ENCODE measurements at places on chromosomes 7 and 10.

DNA sequence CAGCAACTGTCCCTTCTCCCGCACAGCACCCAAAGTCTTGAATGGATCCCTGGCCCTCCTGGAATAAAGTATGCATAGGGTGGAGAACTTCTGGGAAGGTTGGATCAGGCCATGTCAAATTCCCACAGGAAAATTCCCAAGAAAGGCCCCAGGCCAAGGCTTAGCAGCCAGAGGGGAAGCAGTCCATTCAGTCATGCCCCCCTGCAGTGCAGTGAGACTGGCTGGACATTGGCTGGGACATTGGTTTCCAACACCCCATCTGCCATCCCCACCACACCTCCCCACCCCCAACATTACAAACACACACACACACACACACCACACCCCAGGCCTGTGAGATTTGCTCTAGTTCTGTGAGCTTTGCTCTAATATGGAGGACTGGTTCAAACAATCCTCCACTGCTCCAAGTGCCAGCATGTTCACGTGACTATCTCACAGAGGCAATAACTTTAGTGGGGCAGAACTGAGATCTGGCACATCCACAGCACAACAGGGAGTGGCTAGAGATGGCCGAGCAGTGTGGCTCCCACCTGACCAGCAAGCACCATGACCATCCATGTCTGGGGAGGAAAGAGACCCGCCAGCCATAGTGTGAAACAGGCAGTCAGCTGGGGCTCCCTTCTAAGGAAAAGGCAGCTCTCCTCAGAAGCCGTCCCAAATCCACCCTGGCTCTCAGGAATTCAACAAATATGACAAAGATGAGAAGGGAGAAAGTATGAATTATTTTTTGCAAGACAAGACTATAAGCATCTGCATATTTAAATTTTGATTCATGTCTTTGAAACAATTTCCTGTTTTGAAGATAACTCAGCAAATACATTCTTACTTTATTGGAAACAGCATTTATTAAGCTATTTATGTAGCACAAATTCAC is 6.7 kb upstream of the FAM170B start:
- H3K4me3 ChIP-seq: no peak overlapping the region
- no peaks in the 10 kb centered on the region for H3K27me3 ChIP-seq
- H3K27ac ChIP-seq: peak overlapping the region; percentile 70
- H3K4me1 ChIP-seq: no peaks in the 10 kb centered on the region
- DNase-seq: no peak
- no peaks in the 10 kb centered on the region for H3K36me3 ChIP-seq

GRCh38 chr10:97724341-97724941 is 10.9 kb downstream of the MARVELD1 start:
- H3K4me3 ChIP-seq: no peak overlapping the region
- DNase-seq: no peak
- no peak overlapping the region for H3K27ac ChIP-seq
- H3K27me3 ChIP-seq: no peaks in the 10 kb centered on the region

DNA sequence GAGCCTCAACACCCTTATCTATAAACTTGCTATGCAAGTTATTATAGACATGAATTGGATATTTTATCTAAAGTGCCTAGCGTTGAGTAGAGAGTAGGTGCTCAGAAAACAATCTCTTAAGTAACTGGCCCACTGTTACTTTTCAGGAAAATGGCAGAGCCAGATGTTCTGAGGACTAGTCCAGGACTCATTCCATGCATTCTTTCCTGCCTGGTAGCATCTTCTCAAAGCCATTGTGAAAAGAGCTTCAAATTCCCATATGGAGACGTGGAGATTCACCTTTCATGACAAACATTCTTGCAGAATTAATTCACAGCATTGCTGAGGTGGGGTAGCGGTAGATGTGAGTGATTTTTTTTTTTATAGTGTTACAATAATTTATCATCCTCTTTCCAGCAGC is 35.9 kb upstream of the ITPRID1 start:
- H3K27me3 ChIP-seq: no peaks in the 10 kb centered on the region
- no peak overlapping the region for H3K27ac ChIP-seq
- H3K36me3 ChIP-seq: no peaks in the 10 kb centered on the region
- DNase-seq: no peak
- no peak overlapping the region for H3K4me3 ChIP-seq

- no peaks in the 10 kb centered on the region for H3K36me3 ChIP-seq
- no peaks in the 10 kb centered on the region for H3K27me3 ChIP-seq
- no peak overlapping the region for H3K27ac ChIP-seq
- H3K4me3 ChIP-seq: no peak overlapping the region
Observed at GRCh38 chr10:88347022-88347421, 236.1 kb downstream of the RNLS start.

- no peak for DNase-seq
- no peaks in the 10 kb centered on the region for H3K4me1 ChIP-seq
- no peak overlapping the region for H3K4me3 ChIP-seq
- H3K36me3 ChIP-seq: no peaks in the 10 kb centered on the region
- no peak overlapping the region for H3K27ac ChIP-seq
Observed at GRCh38 chr10:46169736-46170135, 117.1 kb upstream of the ANTXRL start.

GRCh38 chr10:123755061-123755460 is 88.9 kb downstream of the GPR26 start:
- DNase-seq: no peak
- no peak overlapping the region for H3K4me3 ChIP-seq
- H3K27ac ChIP-seq: no peak overlapping the region
- H3K4me1 ChIP-seq: no peaks in the 10 kb centered on the region
- H3K27me3 ChIP-seq: no peaks in the 10 kb centered on the region

DNA sequence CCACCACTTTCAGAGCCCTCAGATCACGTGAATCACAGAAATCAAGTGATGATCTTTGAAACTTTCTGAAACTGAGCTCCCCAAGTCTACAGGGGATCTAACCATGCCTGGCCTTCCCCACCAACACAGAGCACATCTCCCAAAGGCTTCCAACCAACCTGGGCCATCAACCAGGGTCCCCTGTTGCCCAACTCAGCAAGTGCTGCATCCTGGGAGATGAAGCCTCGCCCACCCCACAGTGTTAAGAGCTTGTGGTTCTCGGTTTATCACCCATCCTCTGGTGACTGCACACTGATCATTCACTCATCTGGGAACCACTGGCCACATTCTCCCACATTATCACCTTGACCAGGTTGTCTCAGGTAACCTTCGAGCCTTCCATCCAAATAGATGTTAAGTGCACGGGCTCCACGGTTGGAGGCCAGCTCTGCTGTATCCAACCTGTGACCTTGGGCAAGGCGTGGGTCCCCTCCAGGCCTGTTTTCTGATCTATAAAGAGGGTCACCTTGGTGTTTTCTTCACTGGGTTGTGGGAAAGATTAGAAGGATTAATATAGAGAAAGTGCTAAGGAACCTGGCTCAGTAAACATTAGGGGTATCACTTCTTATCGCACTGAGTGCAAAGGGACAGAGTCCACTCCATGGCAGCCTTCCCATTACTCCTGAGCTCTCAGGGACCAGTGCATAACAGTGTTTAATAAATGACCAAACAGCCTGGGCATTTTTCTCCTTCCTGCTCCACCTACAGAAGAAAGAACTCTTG is 3.6 kb downstream of the ZNF488 start:
- no peaks in the 10 kb centered on the region for H3K27me3 ChIP-seq
- H3K4me1 ChIP-seq: no peaks in the 10 kb centered on the region
- H3K36me3 ChIP-seq: no peaks in the 10 kb centered on the region
- H3K27ac ChIP-seq: no peak overlapping the region

- peaks cover 6% of the 10 kb centered on the region for H3K4me1 ChIP-seq
- H3K36me3 ChIP-seq: no peaks in the 10 kb centered on the region
- H3K4me3 ChIP-seq: no peak overlapping the region
Observed at GRCh38 chr7:23210506-23210905, 28.7 kb downstream of the NUP42 start.

GRCh38 chr7:122467661-122468449 is 163.3 kb upstream of the FEZF1 start:
- no peak for DNase-seq
- H3K36me3 ChIP-seq: no peaks in the 10 kb centered on the region
- H3K4me3 ChIP-seq: no peak overlapping the region

- H3K36me3 ChIP-seq: peaks cover 37% of the 10 kb centered on the region
- peak overlapping the region; percentile 32 for H3K27ac ChIP-seq
- H3K27me3 ChIP-seq: no peaks in the 10 kb centered on the region
- no peak for DNase-seq
- H3K4me3 ChIP-seq: no peak overlapping the region
- peaks cover 91% of the 10 kb centered on the region for H3K4me1 ChIP-seq
Observed at GRCh38 chr7:134811765-134812164, 32.3 kb downstream of the CALD1 start.

- H3K27me3 ChIP-seq: no peaks in the 10 kb centered on the region
Observed at GRCh38 chr7:102967798-102968197, 55.0 kb downstream of the LRRC17 start.

DNA sequence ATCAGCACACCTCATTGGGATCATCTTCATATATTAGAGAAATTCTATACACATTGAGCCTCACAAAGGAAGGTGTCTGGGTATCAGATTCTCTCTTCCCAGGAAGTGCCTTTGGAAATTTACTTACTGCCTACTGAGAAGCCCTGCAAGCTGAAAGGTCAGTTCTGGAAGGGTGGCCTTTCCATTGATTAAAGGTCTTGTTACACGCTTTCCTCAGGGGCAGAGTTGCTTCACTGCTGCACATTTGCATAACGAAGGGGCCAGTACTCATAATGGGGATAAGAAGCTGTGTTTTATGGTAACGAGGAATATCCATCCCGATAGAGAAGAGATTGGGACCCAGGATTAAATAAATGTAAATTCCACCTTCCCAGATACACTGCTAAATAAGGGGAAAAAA is 19.4 kb upstream of the IL15RA start:
- H3K27me3 ChIP-seq: no peaks in the 10 kb centered on the region
- H3K4me1 ChIP-seq: no peaks in the 10 kb centered on the region
- H3K4me3 ChIP-seq: no peak overlapping the region
- H3K27ac ChIP-seq: no peak overlapping the region
- no peaks in the 10 kb centered on the region for H3K36me3 ChIP-seq
- no peak for DNase-seq

DNA sequence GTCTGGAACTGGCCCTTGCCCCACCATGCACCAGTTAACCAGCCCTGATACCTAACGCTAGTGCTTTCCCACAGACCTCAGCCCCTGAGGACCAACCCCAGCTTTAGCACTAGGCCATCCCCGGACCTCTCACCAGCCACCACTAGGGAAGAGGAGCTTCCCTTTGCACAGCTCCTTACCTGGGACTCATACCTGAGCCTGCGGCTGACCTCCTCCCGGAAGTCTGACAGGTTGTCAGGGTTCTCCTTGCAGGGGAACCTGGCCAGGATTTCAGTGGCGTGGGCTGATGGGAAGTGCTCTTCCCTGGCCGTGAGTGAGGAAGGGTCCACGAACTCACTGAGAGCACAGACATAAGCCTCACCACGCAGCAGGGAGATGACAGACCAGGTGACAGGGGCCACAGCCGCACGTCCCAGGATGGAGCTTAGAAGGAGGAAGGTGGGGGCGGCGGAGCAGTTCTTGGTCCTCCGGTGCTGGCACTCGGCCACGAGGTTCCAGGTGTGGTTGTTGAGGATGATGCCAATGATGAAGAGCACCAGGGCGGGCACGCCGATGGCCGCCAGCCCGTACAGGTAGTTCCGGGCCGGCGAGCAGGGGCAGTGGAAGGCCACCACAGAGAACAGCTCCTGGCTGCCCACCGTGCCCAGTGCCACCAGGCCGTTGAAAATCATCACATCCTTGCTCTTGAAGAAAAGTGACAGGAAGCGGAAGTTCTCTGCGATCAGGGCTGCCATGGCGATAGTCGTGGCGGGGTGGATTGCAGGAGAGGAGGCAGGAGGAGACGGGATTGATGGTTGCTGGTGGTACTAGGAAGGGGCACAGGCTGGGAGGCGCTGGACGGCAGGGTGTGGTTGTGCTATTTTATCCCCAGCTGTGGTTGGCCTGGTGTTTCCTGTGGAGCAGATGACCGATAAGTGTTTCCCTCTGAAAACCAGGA is 2.7 kb downstream of the CALHM2 start:
- H3K4me1 ChIP-seq: no peaks in the 10 kb centered on the region
- H3K4me3 ChIP-seq: peak overlapping the region; percentile 75
- H3K27ac ChIP-seq: peak overlapping the region; percentile 93
- H3K27me3 ChIP-seq: no peaks in the 10 kb centered on the region
- DNase-seq: no peak
- H3K36me3 ChIP-seq: peaks cover 42% of the 10 kb centered on the region

DNA sequence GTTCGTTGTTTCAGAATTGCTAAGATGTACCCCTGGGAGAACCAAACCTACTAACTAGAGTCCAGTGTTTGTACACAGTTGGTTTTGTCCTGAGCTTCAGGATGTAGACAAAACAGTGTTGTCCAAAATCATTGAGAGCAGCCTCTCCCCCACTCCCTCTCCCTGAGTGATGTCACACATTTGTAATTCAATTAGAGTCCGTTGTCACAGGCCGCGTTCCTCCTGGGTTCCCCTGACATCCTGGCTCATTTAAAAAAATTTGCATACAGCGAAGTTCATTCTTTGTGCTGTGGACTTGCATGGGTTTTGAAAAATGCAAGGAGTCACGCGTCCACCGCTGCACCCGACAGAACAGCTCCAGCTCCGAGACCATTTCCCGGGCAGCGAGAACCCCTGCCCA is 10.3 kb downstream of the GRIFIN start:
- H3K4me3 ChIP-seq: no peak overlapping the region
- no peak overlapping the region for H3K27ac ChIP-seq
- no peak for DNase-seq

DNA sequence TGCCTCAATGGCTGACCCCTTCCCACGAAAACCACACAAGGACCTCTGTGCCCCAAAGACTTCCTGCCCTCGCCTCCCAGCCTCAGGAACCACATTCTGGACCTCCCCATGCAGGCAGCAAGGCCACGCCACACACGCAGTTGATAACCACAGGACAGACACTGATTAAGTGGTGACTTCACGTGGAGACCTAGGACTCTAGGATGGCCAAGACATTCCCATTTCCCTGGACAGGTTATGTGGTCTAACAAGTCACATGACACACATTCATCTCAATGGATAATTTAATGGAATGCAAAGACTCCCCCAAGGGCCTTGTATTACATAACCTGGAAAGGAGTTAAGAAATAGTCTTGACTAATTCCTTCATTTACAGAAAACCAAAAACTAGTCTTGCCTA is 110.2 kb downstream of the LARP4B start:
- no peaks in the 10 kb centered on the region for H3K4me1 ChIP-seq
- H3K4me3 ChIP-seq: no peak overlapping the region

DNA sequence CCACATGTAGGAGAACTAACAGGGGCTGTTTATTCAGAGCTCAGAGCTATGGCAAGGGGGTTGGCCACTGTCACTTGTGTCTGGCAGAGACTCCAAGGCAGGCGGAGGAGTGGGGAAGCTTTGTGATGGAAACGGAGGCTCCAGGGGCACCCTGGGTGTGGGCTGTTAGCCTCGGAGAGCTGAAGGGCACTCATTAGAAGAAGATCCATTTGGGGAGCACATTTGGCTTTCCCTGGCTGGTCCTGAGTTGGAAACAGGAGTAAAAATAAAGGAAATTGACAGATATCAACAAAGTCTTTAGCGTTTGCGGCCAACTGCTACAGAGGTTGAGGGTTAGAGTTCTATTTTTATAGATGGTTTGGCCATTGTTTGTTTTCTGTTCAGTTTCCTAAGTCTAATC is 288.3 kb upstream of the MKI67 start:
- DNase-seq: peak; percentile 26
- H3K4me1 ChIP-seq: no peaks in the 10 kb centered on the region
- no peak overlapping the region for H3K4me3 ChIP-seq
- no peaks in the 10 kb centered on the region for H3K36me3 ChIP-seq
- no peaks in the 10 kb centered on the region for H3K27me3 ChIP-seq
- H3K27ac ChIP-seq: no peak overlapping the region

Data from right atrium auricular region (tissue), 2 donors.